Stimulated activated CD8-positive, alpha-beta memory T cell treated with anti-CD3 and anti-CD28 coated beads, Interleukin-4, amount 100 ng/mL, for 1 hour (primary cell): ENCODE measurements at places on chromosomes 6 and 20.

GRCh38 chr6:30884521-30885480 is 482 bp downstream of the DDR1 start:
- no peak for DNase-seq

- no peak for DNase-seq
Measured at GRCh38 chr20:7361321-7361720, 578.9 kb downstream of the HAO1 start.

- DNase-seq: no peak
Measured at GRCh38 chr6:146351018-146351417, 192.6 kb upstream of the RAB32 start.

GRCh38 chr20:1242530-1242929 is 16.7 kb downstream of the RAD21L1 start:
- no peak for DNase-seq

GRCh38 chr6:64146876-64147275 is 511.3 kb downstream of the PHF3 start:
- no peak for DNase-seq

- DNase-seq: no peak
Measured at GRCh38 chr20:38248133-38248532, 12.4 kb downstream of the KIAA1755 start.

DNA sequence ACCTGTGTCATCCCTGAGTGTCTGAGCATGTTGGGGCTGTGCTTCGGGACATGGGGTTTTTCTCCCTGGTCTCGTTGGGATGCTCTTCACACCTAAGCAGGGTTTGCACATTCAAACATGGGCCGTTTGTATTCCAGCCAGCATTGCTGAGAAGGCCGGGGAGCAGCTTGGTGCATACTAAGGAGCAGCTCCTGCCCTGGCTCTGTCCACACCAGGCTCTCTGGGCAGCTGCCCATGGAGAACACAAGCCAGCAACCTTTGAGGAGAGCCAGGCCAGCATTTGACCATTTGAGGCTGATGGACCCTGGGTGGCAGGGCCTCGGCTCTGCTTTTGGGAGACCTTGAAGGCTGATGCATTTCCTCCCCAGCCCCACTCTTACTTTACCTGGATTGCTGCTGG is 92.1 kb downstream of the PHACTR3 start:
- DNase-seq: no peak

- no peak for DNase-seq
Measured at GRCh38 chr20:35467339-35468224, 12.2 kb downstream of the CEP250 start.

DNA sequence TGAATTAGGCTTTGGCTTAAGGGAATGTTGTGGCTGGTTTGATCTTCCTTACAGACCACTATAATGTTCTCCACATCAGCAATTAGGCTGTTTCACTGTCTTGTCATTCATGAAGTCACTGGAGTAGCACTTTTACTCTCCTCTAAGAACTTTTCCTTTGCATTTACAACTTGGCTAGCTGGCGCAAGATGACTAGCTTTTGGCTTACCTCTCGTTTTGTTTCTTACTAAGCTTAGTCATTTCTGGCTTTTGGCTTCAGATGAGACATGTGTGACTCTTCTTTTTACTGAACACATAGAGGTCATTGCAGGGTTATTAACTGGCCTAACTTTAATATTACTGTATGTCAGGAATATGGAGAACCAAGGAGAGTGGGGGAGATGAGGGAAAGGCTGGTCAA is 143.2 kb downstream of the PTCHD4 start:
- no peak for DNase-seq

DNA sequence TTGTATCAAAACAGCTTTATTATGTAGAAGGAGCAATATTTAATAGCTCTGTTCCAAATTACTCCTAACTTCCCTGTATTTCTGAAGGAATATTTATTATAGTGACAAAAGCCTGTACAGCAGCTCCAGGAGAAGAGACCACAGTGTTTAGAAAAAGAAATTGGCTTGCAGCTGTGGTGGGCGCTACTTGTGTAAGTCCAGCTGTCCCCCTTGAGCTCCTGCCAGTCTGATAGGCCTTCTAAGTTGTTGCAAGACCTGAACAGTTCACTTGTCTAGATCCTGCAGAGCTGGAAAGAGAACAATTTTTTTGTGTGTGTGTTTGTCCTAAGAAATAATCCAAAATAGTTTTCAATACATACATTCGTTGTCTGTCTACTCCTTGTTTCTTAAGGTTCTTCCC is 86.6 kb downstream of the JARID2 start:
- DNase-seq: no peak

GRCh38 chr20:58306421-58307261 is 2.9 kb upstream of the RAB22A start:
- DNase-seq: no peak

DNA sequence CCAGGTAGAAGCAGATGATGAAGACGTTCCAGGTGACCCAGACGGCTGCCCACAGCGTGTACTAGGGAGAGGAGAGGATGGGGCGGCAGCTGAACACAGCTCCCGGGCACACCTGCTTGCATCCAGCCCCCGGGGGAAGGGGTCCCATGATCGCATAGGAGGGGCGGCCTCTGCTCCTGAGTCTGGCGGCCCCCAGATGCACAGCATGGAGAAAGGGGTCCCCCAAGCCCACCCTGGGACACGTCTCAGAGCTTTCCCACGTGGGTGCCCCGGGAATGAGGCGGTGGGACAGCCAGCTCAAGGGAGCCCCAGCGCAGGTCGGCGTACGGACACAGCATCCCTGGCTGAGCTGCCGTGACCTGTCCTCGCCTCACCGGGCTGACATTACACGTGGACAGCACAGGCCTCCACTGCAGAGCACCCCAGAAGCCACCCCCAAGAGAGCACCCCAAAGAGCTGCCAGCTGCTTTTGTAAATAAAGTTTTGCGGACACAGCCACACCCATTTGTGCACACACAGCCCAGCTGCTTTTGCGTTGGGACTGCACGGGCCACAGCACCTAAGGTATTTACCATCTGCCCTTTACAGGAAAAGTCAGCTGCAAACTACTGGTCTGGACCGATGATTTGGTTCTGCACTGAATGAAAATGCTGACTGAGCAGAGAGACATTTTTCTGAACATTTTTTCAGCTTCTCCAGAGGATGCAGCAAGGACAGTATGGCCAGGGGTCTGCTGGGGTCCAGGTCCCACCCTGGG is 5.2 kb downstream of the NKAIN4 start:
- DNase-seq: no peak
